ENCODE measurements at places on chromosomes 7 and 10. TPM values are rescaled to one million over a fixed set of nuclear protein-coding genes. Genes with fewer than 3 reads are reported as not detected.

Gene ITPRID1
- total RNA-seq, result not detected

Gene RNF32
- total RNA-seq, result 2.7 TPM

Gene CYP26C1
- total RNA-seq, result 0.60 TPM

Gene UNCX
- not detected for total RNA-seq

Gene RGR
- not detected for total RNA-seq

Gene MSMB
- total RNA-seq, result not detected

Gene TEX36
- total RNA-seq, result 1.1 TPM

Gene TET1
- total RNA-seq, result 2.4 TPM

Gene ANKRD2
- 8.4 TPM for total RNA-seq

DNA sequence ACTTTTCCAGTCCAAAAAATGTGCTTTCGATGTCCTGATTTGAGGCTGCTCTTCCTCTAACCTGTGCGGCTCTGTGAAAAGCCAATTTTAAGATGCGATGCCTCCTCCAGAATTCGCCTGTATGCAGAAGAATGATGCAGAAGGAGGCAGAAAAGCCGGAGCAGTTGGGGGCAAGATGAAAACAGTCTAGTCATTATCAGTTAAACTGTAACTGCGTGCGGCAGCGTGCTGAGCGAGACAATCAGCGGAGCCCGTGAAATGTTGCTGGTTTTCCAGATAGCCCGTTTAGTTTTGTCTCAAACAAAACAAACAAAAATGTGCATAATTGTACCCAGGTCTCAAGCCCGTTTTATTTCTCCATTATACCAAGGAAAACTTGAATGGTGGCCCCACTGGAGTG is 137.0 kb upstream of the FGFR2 start:
- H3K27me3 ChIP-seq, result peaks cover 13% of the 10 kb centered on the region
- no peak for DNase-seq
- no peaks in the 10 kb centered on the region for H3K36me3 ChIP-seq
- no peak overlapping the region for H3K27ac ChIP-seq

GRCh38 chr7:134813663-134814396 is 34.4 kb downstream of the CALD1 start:
- H3K4me1 ChIP-seq, result no peaks in the 10 kb centered on the region
- H3K27me3 ChIP-seq, result no peaks in the 10 kb centered on the region
- H3K27ac ChIP-seq, result no peak overlapping the region
- no peak for DNase-seq
- H3K4me3 ChIP-seq, result no peak overlapping the region
- no peaks in the 10 kb centered on the region for H3K36me3 ChIP-seq

DNA sequence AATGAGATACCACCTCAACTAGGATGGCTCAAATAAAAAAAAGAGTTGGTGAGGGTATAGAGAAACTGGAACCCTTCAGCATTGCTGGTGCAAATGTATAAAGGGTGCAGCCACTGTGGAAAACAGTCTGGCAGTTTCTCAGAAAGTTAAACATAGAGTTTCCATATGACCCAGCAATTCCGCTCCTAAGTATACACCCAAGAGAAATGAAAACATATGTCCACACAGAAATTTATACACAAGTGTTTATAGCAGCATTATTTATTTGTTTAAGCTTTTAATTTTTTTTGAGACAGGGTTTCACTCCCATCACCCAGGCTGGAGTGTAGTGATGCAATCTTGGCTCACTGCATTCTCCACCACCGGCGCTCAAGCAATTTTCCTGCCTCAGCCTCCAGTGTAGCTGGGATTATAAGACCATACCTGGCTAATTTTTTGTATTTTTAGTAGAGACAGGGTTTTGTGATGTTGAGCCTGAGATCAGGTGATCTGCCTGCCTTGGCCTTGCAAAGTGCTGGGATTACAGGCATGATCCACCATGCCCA is 118.2 kb upstream of the KIF5B start:
- H3K36me3 ChIP-seq, result no peaks in the 10 kb centered on the region
- no peak overlapping the region for H3K4me3 ChIP-seq
- DNase-seq, result no peak

DNA sequence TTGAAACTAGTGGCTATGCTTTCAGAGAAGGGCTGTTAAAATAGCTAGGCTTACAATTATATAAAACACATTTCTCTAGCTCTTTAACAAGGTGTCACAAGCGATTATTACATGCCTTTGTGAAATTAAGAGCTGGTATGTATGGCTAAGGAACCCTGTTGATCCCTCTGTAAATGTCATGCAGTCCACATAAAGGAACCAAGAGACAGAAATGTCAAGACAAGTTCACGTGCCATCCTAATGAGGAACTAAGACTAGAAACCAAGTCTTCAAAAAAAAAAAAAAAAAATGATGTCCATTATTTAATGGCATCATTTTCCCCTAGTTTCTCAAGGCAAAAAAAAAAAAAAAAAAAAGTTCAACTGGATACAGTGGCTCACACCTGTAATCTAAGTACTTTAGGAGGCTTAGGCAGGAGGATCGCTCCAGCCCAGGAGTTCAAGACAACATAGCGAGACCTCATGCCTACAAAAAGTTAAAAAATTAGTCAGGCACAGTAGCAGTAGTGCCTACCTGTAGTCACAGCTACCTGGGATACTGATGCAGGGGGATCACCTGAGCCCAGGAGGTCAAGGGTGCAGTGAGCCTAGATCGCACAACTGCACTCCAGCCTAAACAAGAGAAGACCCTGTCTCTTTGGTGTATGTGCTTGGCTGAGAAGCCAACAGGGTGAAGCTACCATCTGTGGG is 63.4 kb downstream of the SRPK2 start:
- no peak overlapping the region for H3K27ac ChIP-seq
- H3K4me3 ChIP-seq, result no peak overlapping the region
- no peak for DNase-seq
- H3K36me3 ChIP-seq, result no peaks in the 10 kb centered on the region

- H3K36me3 ChIP-seq, result no peaks in the 10 kb centered on the region
- H3K27me3 ChIP-seq, result no peaks in the 10 kb centered on the region
- H3K4me1 ChIP-seq, result peaks cover 14% of the 10 kb centered on the region
- H3K4me3 ChIP-seq, result no peak overlapping the region
- no peak for DNase-seq
These were observed 226.2 kb upstream of the IMMP2L start for GRCh38 chr7:111788286-111789047.

- H3K36me3 ChIP-seq, result no peaks in the 10 kb centered on the region
- no peak overlapping the region for H3K27ac ChIP-seq
- no peaks in the 10 kb centered on the region for H3K27me3 ChIP-seq
- no peak for DNase-seq
- peaks cover 10% of the 10 kb centered on the region for H3K4me1 ChIP-seq
These were observed 163.8 kb downstream of the PRPF18 start for GRCh38 chr10:13750299-13751190.

GRCh38 chr10:32445036-32445435 is 904 bp upstream of the CCDC7 start:
- no peaks in the 10 kb centered on the region for H3K36me3 ChIP-seq
- H3K27me3 ChIP-seq, result no peaks in the 10 kb centered on the region
- peaks cover 7% of the 10 kb centered on the region for H3K4me1 ChIP-seq
- DNase-seq, result no peak
- no peak overlapping the region for H3K27ac ChIP-seq

GRCh38 chr7:4299431-4299830 is 382.7 kb upstream of the FOXK1 start:
- H3K27ac ChIP-seq, result no peak overlapping the region
- H3K4me3 ChIP-seq, result no peak overlapping the region
- H3K4me1 ChIP-seq, result no peaks in the 10 kb centered on the region
- H3K36me3 ChIP-seq, result no peaks in the 10 kb centered on the region

- H3K4me1 ChIP-seq, result no peaks in the 10 kb centered on the region
- no peak for DNase-seq
- H3K36me3 ChIP-seq, result no peaks in the 10 kb centered on the region
These were observed 4.2 kb downstream of the PAX2 start for GRCh38 chr10:100749309-100750217.

DNA sequence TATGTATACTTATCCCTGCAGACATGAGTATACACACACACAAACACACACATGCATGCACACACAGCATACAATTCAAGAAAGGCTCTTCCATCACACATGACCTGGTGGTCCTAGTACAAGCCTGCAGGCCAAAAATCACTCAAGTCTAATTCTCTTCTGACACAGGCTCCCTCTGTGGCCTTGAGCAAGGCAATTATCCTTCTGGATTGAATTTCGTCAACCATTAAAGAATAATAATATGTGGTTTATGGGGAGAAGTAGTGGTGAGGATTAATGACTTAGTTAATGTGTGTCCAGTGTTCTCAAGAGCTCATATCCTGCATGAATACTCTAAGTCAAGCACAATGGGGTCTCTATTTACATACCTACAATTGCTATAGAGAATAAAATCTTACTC is 161.8 kb upstream of the KIAA1217 start:
- no peaks in the 10 kb centered on the region for H3K4me1 ChIP-seq
- no peak overlapping the region for H3K4me3 ChIP-seq
- no peaks in the 10 kb centered on the region for H3K36me3 ChIP-seq
- H3K27me3 ChIP-seq, result 0 out of 2 replicates have a peak, but pooled peaks cover 5% of the 10 kb centered on the region

DNA sequence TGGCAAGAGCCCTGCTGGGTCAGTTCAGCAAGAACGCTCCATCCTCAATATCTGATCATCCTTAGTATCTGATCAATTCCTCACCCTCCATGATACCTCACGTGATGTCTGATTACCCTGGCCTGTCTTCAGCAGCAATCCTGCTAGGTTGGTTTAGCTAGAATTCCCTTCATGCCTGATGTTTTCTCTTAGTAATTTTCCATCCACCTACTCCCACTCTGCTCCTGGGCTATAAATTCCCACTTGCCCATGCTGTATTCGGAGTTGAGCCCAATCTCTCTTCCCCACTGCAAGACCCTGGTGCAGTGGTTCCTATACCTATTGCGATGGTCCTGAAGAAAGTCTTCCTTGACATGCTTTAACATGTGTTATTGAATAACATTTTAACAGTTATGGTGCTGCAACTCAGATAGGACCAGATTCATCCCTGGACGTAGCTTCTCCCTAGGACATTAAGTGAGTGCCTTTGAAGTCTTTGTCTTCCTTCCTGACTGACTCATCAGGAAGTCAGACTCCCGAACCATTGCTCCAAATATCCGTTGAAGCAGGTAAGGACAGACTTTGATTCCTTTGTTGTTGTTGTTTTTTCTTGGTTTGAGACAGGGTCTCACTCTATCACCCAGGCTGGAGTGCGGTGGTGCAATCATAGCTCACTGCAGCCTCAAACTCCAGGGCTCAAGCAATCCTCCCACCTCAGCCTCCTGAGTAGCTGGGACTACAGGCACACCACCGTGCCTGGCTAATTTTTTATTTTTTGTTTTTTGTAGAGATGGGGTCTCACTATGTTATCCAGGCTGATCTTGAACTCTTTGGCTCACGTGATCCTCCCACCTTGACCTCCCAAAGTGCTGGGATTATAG is 29.4 kb upstream of the CLDN3 start:
- peaks cover 16% of the 10 kb centered on the region for H3K4me1 ChIP-seq
- DNase-seq, result peak; percentile 46
- H3K4me3 ChIP-seq, result no peak overlapping the region
- H3K36me3 ChIP-seq, result no peaks in the 10 kb centered on the region
- H3K27me3 ChIP-seq, result no peaks in the 10 kb centered on the region

GRCh38 chr10:111646021-111646420 is 537.5 kb downstream of the GPAM start:
- no peak overlapping the region for H3K4me3 ChIP-seq
- no peaks in the 10 kb centered on the region for H3K4me1 ChIP-seq
- H3K36me3 ChIP-seq, result no peaks in the 10 kb centered on the region
- H3K27ac ChIP-seq, result no peak overlapping the region
- H3K27me3 ChIP-seq, result no peaks in the 10 kb centered on the region

DNA sequence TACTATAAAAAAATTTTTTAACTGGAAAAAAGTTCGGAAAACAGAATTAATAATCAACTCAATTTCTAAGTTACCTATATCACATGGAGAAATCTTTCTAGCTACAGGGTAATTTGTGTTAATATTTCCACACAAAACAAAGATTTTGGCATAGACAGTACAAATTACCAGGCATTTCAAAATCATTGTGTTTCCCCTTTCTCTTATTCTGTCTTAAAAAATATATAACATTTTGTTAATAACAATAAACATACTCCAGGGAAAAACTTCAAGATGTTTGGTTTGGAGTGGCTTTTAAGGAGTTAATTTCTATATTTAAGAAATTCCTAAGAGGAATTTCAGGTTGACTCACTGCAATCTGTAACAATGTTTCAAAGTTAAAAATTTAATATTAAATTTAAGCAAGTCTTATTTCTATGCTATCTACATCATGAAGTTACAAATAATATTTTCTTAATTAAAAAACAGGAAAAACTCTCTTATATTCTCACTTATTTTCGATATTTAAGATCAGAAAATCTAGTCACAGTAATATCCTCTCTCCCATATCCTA is 132.6 kb downstream of the NRBF2 start:
- DNase-seq, result no peak
- peaks cover 24% of the 10 kb centered on the region for H3K36me3 ChIP-seq
- peaks cover 44% of the 10 kb centered on the region for H3K4me1 ChIP-seq
- H3K4me3 ChIP-seq, result peak overlapping the region; percentile 71

DNA sequence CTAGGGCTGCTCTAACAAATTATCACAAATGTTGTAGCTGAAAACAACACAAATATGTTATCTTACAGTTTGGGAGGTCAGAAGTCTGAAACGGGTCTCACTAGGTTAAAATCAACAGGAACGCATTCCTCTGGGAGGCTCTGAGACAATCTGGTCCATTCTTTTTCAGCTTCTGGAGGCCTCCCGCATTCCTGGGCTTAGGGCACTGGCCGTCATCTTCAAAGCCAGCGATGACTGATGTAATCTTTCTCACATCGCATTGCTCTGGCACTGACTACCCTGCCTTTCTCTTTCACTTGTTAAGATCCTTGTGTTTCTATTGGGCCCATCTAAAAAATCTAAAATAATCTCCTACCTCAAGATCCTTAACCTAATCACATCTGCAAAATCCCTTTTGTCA is 1071.5 kb upstream of the C7orf33 start:
- H3K27ac ChIP-seq, result no peak overlapping the region
- H3K4me3 ChIP-seq, result no peak overlapping the region
- DNase-seq, result no peak
- H3K36me3 ChIP-seq, result no peaks in the 10 kb centered on the region

GRCh38 chr7:99037327-99037940 is 106.5 kb downstream of the SMURF1 start:
- no peaks in the 10 kb centered on the region for H3K4me1 ChIP-seq
- no peak overlapping the region for H3K27ac ChIP-seq
- H3K27me3 ChIP-seq, result no peaks in the 10 kb centered on the region
- no peak overlapping the region for H3K4me3 ChIP-seq

GRCh38 chr10:96708456-96708855 is 11.9 kb downstream of the PIK3AP1 start:
- no peaks in the 10 kb centered on the region for H3K27me3 ChIP-seq
- no peak for DNase-seq
- no peaks in the 10 kb centered on the region for H3K36me3 ChIP-seq

- H3K36me3 ChIP-seq, result no peaks in the 10 kb centered on the region
- no peak overlapping the region for H3K4me3 ChIP-seq
These were observed 123.4 kb downstream of the ATE1 start for GRCh38 chr10:121804460-121804859.

- no peak for DNase-seq
- H3K36me3 ChIP-seq, result no peaks in the 10 kb centered on the region
- no peak overlapping the region for H3K27ac ChIP-seq
- peaks cover 63% of the 10 kb centered on the region for H3K27me3 ChIP-seq
- H3K4me3 ChIP-seq, result no peak overlapping the region
These were observed 42.3 kb downstream of the SH2D4B start for GRCh38 chr10:80579849-80580637.

- no peak for DNase-seq
- no peak overlapping the region for H3K27ac ChIP-seq
- H3K36me3 ChIP-seq, result no peaks in the 10 kb centered on the region
- H3K4me3 ChIP-seq, result no peak overlapping the region
- H3K27me3 ChIP-seq, result no peaks in the 10 kb centered on the region
- H3K4me1 ChIP-seq, result peaks cover 3% of the 10 kb centered on the region
These were observed 24.4 kb downstream of the RNF133 start for GRCh38 chr7:122674502-122674901.

Measured in PC-9 (cell line).